ENCODE measurements at places on chromosomes 1 and 21. TPM values are rescaled to one million over a fixed set of nuclear protein-coding genes. Genes with fewer than 3 reads are reported as not detected.

GRCh38 chr1:233304489-233305102 lies 9.1 kb upstream of the PCNX2 start:
- DNase-seq, result no peak

DNA sequence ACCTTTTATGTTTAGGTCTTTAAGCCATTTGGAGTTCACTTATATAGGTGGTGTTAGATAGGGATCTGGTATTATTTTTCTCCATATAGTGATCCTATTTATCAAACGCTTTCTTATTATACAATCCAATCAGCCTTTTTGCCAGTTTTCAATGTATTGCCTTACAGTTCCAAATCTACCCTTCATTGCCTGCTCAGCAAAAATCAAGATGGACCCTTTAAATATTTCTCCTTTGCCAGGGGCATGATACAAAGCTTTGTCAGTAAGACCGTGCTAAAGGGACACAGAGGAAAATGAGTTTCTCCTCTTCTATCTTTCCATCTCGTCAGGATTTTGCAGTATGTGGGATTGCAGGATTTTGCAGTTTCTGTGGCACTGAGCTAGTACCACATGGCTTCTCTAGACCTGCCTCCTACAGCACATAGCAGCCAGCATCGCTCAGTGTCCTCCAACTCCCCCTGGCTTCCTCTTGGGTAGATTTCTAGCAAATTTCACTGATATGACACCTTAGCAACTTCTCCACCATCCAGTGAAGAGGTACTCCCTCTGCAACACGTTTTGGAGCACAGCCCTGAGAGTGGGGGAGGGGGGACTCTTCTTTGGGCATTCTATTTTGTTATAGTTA lies 22.5 kb upstream of the CAP1 start:
- DNase-seq, result no peak

GRCh38 chr1:94619731-94620130 lies 78.2 kb upstream of the F3 start:
- DNase-seq, result no peak

GRCh38 chr1:235930543-235930942 lies 63.8 kb upstream of the LYST start:
- no peak for DNase-seq

DNA sequence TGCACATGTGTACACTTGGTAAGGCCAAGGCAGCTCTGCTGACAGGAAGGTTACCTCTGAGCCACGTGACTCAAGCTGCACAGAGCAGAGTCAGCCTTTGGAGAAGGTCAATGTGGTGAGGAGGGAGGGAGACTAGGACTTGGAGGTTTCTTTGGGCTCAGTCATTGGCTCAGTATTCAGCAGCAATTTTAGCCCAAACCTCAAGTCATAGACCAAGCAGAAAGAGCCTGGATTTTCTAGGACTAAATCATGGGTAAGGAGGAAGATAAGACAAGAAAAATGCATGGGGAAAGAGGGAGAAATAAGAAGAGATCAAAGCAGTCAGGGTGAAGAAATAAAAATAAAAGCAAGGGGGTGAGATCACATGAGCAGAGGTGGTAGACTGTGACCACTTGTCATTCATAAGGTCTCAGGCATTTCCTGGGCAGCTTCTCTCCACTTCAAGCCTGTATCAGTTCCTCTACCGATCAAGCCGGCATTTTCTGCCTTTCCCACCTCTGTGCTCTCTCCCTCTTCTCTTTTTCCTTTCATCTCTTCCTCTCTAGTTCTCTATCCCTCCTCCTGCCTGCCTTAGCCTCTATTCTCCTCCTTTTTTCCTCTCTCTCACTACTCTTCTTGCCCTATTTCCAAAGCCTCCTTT lies 51.7 kb upstream of the DUSP10 start:
- no peak for DNase-seq

DNA sequence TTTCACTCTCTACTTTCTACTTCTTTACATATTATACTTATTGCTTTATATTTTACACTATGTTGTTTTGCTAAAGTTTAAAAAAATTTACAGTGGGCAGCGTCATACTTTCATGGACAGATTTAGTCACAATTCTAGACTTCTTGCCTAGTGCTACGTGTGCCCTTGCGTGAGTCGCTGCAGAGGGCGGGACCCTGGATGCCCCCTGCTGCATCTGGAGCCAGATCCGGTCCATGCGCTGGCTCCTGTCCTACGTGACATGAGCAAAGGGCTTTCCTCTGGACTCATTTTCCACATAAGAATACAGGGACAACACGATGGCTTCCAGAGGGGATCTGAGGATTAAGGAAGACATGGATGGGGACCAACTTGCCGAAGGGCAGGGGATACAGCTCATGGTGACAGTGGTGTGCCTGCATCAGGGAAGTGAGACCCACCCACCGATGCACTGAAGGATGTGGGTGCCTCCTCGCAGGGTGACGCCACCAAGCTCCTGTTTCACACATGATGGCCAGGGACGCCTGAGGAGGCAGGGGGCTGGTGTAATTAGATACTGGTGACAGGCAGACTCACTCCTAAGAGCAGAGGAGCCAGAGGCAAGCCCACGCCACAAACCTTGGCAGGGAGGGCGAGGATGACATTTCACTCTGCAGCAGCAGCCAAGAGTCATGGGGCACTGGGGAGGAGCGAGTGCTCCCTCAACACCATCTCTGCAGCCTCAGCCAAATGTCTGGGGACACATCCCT lies 86.6 kb downstream of the DMRTB1 start:
- no peak for DNase-seq

- no peak for DNase-seq
Observed at GRCh38 chr1:228697207-228698016, 37.9 kb upstream of the RHOU start.

DNA sequence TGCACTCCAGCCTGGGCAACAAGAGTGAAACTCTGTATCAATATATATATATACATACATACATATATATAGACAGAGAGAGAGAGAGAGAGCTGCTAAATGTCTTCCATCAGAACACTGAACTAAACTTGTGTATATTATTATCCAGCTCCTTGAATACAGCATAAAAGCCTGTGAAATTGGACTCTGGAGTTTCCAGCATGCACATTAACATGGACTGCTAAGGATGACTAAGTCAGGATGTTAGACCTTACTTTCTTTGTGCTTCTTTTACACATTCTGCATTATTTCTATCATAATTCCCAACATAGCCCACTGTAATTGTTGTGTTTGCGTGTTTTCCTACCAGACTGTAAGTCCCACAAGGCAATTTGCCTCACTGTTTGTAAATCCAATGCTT lies 259.1 kb downstream of the TGFB2 start:
- DNase-seq, result no peak

GRCh38 chr21:43274946-43275310 lies 106.1 kb downstream of the CRYAA start:
- no peak for DNase-seq

DNA sequence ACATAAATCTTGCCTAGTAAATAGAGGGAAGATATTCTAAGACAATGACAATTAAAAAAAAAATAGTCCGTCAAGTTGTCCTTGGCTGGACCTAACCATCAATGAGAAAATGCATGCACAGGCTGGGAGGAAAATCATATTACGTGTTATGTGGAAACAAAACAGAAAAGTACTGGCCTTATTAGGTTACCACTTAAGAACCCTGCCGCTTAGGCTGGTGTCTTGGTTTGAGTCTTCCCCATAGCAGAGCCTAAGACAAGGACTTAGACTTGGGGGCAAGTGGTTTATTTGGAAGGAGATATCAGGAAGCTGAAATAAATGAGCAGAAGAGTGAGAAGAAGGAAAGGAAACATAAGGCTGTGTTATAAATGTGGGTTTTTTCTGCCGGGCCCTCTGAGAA lies 186.4 kb downstream of the MRPL39 start:
- no peak for DNase-seq

GRCh38 chr21:30497065-30497464 lies at the start of gene KRTAP19-4:
Gene KRTAP19-4, minus strand, starts transcription at chr21:30497165. Its CDS starts 55 bp downstream, at chr21:30497110.
- DNase-seq, result no peak

- DNase-seq, result no peak
Observed at GRCh38 chr1:151540982-151541377, 871 bp downstream of the TUFT1 start.

- peak; percentile 2 for DNase-seq
Observed at GRCh38 chr1:226638608-226639007, 90.0 kb downstream of the STUM start.

- peak; percentile 27 for DNase-seq
Observed at GRCh38 chr1:23369335-23370013, at the start of gene ZNF436. Gene ZNF436, minus strand, starts transcription at chr1:23369836. Its CDS starts 1,831 bp downstream, at chr1:23368005.

DNA sequence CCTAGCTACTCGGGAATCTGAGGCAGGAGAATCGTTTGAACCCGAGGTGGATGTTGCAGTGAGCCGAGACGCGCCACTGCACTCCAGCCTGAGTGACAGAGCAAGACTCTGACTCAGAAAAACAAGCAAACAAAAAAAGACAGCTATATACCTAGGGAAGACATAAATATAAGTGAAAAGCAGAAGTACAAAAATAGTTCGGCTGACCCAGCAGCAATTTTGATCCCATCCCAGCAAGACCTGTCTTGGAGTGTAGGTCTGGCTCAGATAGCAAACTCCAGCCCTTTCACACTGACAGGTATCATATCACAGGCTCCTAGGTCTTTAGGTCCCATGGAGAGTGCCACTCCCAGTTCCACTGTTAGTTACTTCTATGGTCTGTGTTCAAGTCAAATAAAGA lies 14.6 kb downstream of the MTX1 start:
- DNase-seq, result no peak

DNA sequence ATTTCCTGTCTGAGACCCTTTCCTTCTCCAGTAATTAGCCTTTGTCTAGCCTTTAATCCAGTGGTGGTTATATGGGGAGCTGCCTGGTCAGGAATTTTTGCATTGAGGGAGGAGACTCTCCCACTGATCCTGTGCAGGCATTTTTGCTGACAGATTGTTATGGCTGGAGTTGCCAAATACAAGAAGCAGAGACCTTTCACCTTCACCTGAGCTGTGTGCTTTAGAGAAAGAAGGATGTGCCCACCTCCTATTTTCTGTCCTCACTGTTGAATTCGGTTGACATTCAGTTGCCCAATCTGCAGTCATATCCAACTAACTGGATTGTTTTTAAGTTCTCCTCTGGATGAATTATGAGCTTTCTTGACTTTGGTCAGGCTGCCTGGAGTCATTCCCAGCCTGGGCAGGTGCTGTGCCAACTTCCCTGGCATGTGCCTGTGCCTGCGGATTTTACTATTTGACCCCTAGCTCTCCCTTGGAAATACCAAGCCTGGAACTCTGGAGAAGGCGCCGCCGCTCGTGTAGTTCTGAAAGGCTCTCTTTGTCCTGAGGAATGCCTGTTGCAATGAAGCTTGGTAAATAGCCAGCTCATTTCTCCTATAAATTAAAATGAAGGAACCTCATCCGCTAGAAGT lies 143.9 kb downstream of the NOS1AP start:
- DNase-seq, result no peak

GRCh38 chr1:186754542-186755145 lies 74.1 kb upstream of the PLA2G4A start:
- no peak for DNase-seq

- no peak for DNase-seq
Observed at GRCh38 chr1:170224469-170224868, 78.7 kb downstream of the NTMT2 start.

- DNase-seq, result no peak
Observed at GRCh38 chr21:45889961-45890360, 91.6 kb upstream of the COL6A1 start.

DNA sequence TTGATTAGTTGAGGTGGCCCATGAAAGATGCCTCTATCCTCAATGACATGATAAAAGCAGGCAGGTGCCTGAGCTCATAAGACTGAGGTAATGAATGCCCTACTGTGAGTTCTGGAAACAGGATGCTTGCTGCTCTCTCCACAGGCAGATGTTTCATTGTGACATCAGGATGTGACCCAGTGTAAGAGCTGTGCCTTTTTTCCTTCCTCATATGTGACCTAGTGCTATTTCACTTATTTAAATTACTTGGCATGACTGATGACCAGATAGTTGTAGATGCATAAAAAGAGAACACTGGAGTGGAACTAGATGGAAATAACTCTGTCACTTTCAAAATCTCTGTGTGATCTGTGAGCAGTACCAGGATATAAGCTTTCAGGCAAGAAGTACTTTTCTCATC lies 31.9 kb downstream of the KIF14 start:
- DNase-seq, result peak; percentile 25

GRCh38 chr1:218217040-218217439 lies 68.1 kb upstream of the RRP15 start:
- no peak for DNase-seq

GRCh38 chr1:54340878-54341277 lies 65.3 kb downstream of the SSBP3 start:
- no peak for DNase-seq

GRCh38 chr1:248778906-248779305 lies 23.3 kb upstream of the LYPD8 start:
- DNase-seq, result no peak

GRCh38 chr1:172252321-172252720 lies 168.2 kb upstream of the C1orf105 start:
- no peak for DNase-seq

- no peak for DNase-seq
Observed at GRCh38 chr21:8993284-8993942, 1528.0 kb upstream of the TPTE start.

GRCh38 chr1:205988585-205988995 lies 14.6 kb downstream of the RAB7B start:
- no peak for DNase-seq

DNA sequence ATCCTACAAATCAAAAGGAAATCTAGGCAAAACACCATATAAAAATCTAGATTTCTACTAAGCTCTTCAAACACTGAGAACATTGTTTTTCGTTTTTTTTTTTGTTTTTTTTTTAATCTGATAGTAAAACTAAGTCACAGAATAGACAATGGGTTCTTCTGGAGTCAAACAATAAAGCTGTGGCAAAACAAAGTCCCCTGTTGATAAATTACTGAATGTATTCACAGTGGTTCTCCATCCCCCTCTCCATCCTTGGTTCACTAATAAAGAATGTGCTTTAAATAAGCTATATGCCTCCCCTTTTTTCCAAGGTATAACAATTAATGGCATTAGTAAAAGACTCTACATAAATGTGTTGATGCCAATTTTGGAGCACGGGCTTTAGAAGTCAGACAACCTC lies 16.7 kb upstream of the ATP1B1 start:
- no peak for DNase-seq

GRCh38 chr1:65360648-65361047 lies 51.3 kb downstream of the DNAJC6 start:
- DNase-seq, result no peak

RABIF gene
- total RNA-seq, result 9.2 TPM

EPS8L3 gene
- not detected for total RNA-seq

TOE1 gene
- 46.2 TPM for total RNA-seq

BLACAT1 gene
- total RNA-seq, result not detected

ETV3 gene
- total RNA-seq, result 117 TPM

BARHL2 gene
- not detected for total RNA-seq

MPL gene
- total RNA-seq, result not detected

SYPL2 gene
- not detected for total RNA-seq

CXADR gene
- 0.52 TPM for total RNA-seq

CCDC181 gene
- not detected for total RNA-seq

TMCO2 gene
- total RNA-seq, result not detected

SAMSN1 gene
- 51.2 TPM for total RNA-seq

SLFNL1 gene
- total RNA-seq, result 0.17 TPM

TMPRSS15 gene
- not detected for total RNA-seq

GBP4 gene
- total RNA-seq, result 11.3 TPM

OR4F29 gene
- total RNA-seq, result not detected

ZNF683 gene
- 0.41 TPM for total RNA-seq

GTF2B gene
- 82.6 TPM for total RNA-seq

POGZ gene
- 97.8 TPM for total RNA-seq

LAMB3 gene
- 0.25 TPM for total RNA-seq

Data from CD4-positive, alpha-beta T cell (primary cell).